EH (cell line): ENCODE measurements at places on chromosomes 1 and 21.

- peak; percentile 13 for DNase-seq
These were observed 465.6 kb downstream of the SIPA1L2 start for GRCh38 chr1:232164078-232164963.

- no peak for DNase-seq
These were observed 13.3 kb upstream of the TFF1 start for GRCh38 chr21:42379426-42380215.

DNA sequence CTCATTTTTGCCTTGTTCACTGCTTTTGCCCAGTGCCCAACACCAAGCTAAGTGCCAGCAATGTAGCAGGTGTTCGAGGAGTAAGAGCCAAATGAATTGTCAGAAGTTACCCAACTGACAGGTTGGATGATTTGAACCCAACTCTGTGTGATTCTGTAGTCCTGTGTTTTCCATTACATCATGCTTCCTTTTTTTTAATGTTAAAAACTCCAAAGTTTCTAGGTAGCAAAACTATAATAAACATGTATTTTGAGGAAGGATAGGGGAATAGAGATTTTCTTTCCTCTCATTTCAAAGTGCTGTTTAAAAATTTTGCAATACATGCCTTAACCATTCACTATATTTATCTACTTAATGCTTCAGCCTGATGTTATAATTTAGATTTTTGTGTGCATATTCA, 34.1 kb downstream of the BCL9 start:
- no peak for DNase-seq

GRCh38 chr1:203528976-203529835, 35.3 kb downstream of the OPTC start:
- DNase-seq = no peak

- no peak for DNase-seq
These were observed 11.4 kb downstream of the PRPF3 start for GRCh38 chr1:150332651-150333290.

- DNase-seq = no peak
These were observed 48.3 kb downstream of the ATG4C start for GRCh38 chr1:62832276-62832675.

DNA sequence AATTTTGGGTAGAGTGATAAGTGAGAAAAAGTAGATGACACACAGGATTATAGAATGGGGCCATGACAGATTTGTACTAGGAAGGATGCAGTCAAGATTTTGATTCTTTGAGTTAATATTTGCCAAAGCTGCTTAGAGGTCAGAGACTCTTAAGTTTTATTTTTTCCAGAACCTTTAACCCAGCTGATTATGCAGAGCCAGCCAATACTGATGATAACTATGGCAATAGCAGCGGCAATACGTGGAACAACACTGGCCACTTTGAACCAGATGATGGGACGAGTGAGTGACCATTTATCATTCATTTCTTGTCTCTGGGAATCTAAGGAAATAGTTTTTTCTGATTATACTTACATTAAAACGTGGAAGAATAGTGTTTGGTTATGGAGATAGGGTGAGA, 16.1 kb downstream of the UBAP2L start:
- DNase-seq = no peak
